ENCODE measurements at places on chromosomes 3 and 15.
A peak's percentile ranks its signal among the peaks of the same experiment; 100 is the strongest.

GRCh38 chr3:56443372-56443771 lies 24.9 kb downstream of the ERC2 start:
- no peak for DNase-seq

DNA sequence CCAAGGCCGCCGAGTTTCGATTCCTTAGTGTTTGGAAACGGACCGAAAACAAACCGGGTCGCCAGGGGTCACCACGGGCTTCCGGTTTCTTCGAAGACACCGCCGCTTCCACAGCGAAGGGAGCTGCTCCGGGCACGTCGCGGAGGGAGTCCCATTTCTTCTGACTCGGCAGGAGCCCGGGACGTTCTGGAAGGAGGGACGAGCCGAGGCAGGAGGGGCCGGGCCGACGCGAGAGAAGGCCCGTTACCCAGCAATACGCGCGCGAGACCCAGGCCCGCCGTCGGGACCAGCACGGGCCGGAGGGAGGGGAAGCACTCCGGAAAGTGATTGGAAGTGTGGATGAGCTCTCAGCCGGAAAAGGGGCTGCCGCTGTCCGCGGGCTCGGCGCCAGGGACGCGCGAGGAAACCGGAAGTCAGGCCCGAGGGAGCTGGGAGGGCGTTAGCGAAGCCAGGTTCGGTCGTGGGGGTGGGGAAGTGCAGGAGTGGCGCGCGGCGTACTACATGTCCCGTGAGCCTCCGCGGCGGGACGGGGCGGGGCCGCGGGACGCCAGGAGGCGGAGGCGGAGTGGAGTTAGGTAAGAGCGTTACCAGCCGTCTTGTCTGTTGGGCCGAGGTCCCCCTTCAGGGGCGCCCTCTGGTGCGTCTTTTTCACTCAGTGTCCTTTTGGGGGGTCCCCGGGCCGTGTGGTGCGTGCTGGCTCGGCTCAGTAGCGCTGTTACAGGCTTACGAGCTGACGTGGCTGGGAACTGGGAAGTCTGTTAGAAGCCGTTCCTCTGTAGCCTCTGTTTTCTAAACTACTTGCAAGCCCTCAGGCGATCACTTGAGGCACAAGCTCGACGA lies at the start of the genes AZI2 and ZCWPW2:
AZI2 (minus strand) TSS at position 196 of the 840 bp plus-strand sequence. CDS start 8,207 bp downstream, outside the sequence.
ZCWPW2 (plus strand) TSS at position 93 of the 840 bp plus-strand sequence. CDS start 64,348 bp downstream, outside the sequence.
- DNase-seq = peak; percentile 97

- no peak for DNase-seq
These were observed 49.3 kb downstream of the FEM1B start for GRCh38 chr15:68326711-68327354.

GRCh38 chr3:184157206-184157605 lies 2.0 kb downstream of the DVL3 start:
- no peak for DNase-seq

GRCh38 chr3:80554304-80554703 lies 786.5 kb upstream of the ROBO1 start:
- DNase-seq = no peak
